ENCODE measurements at places on chromosomes 1 and 21.

GRCh38 chr1:182851825-182852224, 12.7 kb downstream of the DHX9 start:
- H3K4me1 ChIP-seq = no peaks in the 10 kb centered on the region
- H3K4me3 ChIP-seq = no peak overlapping the region
- peaks cover 97% of the 10 kb centered on the region for H3K36me3 ChIP-seq
- no peak overlapping the region for H3K27ac ChIP-seq
- no peaks in the 10 kb centered on the region for H3K27me3 ChIP-seq

DNA sequence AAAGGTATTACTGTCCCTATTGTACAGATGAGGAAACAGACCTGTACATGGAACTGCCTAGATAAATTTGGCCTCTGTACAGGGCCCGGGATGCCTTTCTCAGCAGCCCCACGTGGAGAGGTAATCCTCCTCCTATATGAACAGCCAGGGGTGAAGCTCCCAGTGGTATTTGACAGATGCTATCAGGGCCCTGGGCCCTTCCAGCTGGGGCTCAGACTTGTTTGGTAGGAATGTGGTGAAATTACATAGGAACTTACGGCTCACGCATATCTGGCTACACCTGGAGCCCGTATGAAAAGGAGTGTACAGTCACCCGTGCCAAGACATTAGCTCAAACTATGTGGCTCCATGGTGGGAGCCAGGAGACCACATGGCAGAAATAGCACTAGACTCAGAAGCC, 24.8 kb upstream of the TCEA3 start:
- H3K4me1 ChIP-seq = no peaks in the 10 kb centered on the region
- no peak overlapping the region for H3K4me3 ChIP-seq
- H3K27me3 ChIP-seq = no peaks in the 10 kb centered on the region
- no peak overlapping the region for H3K27ac ChIP-seq
- no peak for DNase-seq

DNA sequence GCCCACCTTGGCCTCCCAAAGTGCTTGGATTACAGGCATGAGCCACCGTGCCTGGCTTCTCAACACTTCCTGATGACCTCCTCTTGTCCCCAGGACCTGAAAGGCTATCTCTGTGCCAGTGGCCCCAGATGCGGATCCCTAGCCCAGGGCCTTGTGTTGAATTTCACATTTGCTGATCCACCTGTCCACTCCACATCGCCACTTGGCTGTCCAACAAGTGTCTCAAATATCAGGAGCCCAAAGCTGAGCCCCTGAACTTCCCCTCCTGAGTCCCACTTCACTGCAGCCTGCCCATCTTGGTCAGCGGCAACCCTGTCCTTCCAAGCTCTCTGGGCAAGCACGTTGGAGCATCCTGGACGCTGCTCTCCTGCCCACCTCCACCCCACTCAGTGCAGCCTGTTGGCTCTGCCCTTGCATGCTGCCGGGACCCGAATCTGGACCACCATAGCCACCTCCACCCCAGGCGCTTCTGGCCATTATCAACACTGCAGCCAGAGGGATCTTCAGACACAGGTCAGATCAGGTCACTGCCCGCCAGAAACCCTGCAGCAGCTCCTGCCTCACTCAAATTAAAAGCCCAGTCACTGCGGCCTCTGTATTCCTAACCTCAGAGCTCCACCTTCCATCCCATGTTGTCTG, 352.5 kb upstream of the VAMP3 start:
- H3K4me3 ChIP-seq = no peak overlapping the region
- DNase-seq = peak; percentile 24
- H3K27ac ChIP-seq = no peak overlapping the region
- no peaks in the 10 kb centered on the region for H3K36me3 ChIP-seq

- no peaks in the 10 kb centered on the region for H3K27me3 ChIP-seq
- H3K4me3 ChIP-seq = no peak overlapping the region
- no peak overlapping the region for H3K27ac ChIP-seq
- H3K4me1 ChIP-seq = no peaks in the 10 kb centered on the region
- DNase-seq = no peak
These were observed 366.3 kb downstream of the MRPL39 start for GRCh38 chr21:25240974-25241373.

DNA sequence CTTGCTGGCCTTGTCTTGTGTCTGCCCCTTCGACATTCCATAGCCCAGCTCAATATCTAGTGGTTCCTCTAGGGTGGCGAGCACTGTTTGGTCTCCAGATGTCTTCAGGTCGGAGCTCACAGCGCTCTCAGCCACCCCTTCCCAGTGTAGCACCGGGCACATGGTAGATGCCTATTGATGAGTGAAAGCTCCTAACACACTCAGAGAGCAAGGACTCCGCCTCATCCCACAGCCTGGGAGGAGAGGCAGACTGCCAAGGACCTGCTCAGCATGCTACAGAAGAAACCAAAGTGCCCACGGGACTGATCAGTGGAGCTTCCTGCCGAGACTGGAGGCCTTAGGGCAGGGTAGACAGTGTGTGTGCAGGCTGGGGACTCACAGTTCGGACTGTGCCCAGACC, 10.9 kb downstream of the PCSK9 start:
- H3K4me1 ChIP-seq = no peaks in the 10 kb centered on the region
- no peaks in the 10 kb centered on the region for H3K36me3 ChIP-seq
- no peak for DNase-seq
- no peaks in the 10 kb centered on the region for H3K27me3 ChIP-seq
